NCI-H446 (cell line): ENCODE measurements at places on chromosomes 13 and 19.

DNA sequence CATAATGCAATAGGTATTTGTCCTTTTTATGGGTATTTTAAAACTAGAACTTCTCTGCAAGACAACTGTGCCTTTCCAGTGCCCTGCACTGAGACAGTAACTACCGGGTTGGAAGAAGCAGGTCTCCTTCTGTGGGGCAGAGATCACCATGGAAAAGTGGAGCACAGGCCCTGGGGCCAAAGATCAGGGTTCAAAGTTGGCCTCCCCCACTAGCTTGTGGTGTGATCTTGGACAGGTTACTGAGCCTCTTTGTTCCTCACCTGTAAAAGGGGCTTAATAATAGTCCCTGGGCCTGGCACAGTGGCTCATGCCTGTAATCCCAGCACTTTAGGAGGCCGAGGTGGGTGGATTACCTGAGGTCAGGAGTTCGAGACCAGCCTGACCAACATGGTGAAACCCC, 68.3 kb downstream of the CEBPG start:
- no peak for DNase-seq

DNA sequence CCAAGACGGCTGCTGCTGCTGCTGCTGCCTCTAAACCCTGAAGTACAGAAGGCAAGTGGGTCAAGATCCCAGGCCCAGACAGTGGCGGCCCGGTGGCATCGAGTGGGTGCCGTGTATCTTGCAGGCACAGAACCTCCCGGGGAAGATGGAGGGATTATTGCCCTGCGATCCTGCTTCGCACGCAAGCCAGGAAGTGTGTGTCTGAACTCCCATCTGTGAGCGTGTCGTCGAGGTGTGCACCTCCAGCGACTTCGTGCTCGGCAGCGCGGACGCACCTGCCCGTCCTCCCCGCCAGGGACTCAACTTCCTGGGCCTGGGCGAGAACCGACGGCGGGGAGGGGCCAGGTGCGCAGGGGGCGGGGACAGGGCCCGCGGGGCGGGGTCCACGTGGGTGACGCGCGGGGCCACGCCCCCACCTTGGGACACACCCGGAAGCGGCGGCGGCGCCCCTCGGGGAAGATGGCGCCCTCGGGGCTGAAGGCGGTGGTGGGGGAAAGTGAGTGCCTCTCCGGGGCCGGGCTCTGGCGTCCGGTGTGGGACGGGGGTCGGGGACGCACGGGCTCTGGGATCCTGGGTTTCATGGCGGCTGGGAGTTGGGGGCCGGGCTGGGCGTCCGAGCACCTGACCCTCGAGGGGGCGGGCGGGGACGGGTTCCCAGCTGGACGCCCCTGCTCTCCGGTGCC, at the start of gene STXBP2:
Gene STXBP2, plus strand, starts transcription at position 420 of the 683 bp plus-strand sequence. Its CDS starts 40 bp downstream, at position 460.
- no peak for DNase-seq

- no peak for DNase-seq
Observed at GRCh38 chr19:48378194-48378570, 13.2 kb downstream of the KDELR1 start.

DNA sequence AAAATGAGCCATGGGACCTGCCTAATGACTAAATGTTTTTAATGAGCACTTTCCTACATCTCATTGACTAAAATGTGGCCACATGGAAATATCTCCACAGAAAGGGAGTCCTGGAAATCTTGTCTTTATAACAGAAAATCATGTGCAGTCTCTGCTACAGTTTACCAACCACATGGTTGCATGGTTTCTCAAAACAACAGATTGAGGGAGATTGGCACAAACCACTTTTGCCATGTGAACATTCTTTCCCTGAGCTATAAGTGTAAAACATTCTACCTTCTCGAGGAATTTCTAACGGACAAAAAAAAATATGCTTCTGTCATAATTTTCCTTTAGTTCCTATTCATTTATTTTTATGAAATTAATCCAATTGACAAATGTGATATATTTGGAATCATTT, 218.9 kb upstream of the SLITRK5 start:
- no peak for DNase-seq

- DNase-seq: no peak
Observed at GRCh38 chr19:53844849-53845246, 20.7 kb upstream of the NLRP12 start.

DNA sequence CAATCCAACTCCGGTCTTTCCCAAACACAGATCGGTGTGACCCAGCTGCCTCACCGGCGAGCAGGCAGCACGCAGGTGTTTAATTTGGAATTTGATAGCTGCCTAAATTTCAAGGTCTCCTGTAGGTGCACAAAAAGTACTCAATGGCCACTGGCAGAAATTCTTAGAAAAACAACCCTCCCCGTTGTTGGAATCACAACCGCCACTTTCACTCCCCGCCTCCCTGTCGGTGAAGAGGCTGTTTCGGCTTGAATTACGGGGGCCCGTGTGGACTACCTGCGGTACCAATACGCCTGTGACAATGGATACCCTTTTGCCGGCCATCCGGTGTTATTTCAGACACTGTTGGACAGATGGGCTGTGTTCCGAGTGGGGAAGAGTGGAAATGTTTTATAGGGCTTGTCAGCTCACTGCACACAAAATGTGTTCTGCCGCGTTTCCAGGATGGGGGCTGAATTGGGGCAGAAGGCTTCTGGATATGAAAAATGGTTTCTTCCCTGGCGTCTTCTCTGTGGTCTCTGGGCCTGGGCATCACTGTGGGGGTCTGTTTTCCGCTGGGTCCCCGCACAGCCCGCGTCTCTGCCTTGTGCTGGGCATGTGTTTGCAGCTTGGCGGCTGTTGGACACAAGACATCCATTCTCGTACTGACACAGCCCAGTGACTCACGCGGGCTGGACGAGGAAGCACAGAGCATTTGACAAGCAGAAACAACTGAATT, 45.4 kb downstream of the ZIC5 start:
- DNase-seq: no peak

DNA sequence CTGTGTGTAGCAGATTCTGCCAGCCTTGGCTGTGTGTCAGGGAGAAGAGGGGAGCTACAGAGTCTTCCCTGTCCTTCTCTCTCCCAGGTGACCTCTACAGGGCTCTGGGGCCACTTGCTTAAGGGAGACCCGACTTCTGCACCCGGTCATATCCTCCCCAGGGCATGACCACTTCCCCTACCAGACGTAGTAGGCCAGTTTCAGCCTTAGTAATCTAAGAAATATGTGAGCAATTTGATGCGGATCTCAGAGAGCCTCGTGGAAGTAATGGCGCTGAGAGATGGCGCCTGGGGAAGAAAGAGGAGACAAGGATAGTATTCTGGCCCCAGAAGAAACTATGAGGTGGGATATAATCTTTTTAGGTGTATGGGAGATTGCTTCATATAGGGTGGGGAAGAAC, 41.9 kb downstream of the NFIX start:
- no peak for DNase-seq

- no peak for DNase-seq
Observed at GRCh38 chr19:10320602-10321416, 5.0 kb upstream of the FDX2 start.

- DNase-seq: peak; percentile 19
Observed at GRCh38 chr19:45161738-45162607, 1.2 kb upstream of the NKPD1 start.

DNA sequence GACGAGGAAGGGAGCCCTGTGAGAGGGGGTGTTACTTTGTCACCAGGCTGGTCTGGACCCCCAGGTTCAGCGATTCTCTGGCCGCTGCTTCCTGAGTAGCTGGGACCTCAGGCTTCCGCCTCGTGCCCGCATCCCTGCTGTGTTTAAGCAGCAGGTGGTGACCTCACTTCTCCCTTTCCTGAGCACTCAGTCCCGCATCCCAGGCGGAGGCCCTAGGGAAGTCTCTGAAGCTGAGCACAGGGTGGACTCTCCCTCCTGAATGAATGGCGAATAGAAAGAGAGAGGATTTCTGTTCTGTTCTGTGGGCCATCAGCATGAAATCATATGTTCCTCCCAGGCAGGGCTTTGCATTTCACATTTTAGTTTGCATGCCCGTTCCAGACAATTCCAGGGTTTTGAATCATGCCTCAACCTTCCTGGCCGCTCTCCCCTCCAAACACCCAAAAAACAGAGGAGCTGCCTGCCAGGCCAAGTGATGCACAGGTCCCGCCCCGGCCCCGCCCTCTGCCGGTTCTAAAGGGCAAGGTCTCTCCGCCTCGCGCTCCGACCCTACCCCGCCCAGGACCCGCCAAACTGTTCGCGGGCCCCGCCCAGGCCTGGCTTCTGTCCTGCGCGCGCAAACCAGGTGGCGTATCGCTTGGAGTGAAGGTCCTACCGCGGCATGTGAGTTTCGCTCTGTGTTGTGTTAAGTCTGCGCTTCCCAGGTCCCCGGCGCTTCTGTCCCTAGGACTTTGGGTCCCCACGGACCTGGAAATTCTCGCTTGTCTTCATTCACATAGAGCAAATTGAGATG, 35.1 kb upstream of the ZNF808 start:
- DNase-seq: no peak
